Foreskin melanocyte (primary cell): ENCODE measurements at places on chromosomes 2 and 18.

DNA sequence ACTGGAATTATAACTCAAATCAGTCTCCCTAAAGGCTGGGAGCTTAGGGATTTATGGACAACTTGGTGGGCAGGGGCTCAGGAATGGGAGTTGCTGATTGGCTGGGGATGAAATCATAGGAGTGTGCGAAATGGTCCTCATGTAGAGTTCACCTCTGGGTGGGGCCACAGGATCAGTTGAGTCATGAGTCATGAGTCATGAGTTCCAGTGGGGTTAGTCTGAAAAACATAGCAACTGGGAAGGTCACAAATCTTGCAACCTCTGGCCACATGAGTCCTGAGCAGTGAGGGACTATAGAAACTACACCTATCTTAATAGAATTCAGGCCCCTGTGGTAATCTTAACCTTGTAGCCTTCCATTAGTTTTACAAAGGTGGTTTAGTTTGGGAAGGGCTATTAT, 383.3 kb downstream of the RBM43 start:
- DNase-seq: no peak

DNA sequence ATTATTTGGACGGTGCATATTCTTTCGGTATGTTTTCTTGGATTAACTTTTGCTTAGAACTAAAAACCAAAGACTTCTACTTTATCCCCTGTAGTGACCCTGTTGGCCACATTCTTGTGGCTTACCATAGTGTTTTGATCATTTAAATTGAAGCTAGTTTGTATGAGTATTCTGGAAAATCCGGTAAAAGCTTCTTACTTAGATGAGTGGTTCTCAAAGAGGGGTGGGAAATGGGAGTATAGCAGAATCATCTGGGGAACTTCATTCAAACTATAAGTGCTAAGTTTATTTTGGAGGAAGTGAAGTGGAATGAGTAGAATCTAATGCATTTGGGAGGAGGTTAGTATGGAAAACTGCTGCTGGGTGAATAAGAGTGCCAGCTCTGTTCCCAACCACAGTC, 3.8 kb downstream of the PPP1CB start:
- no peak for DNase-seq

DNA sequence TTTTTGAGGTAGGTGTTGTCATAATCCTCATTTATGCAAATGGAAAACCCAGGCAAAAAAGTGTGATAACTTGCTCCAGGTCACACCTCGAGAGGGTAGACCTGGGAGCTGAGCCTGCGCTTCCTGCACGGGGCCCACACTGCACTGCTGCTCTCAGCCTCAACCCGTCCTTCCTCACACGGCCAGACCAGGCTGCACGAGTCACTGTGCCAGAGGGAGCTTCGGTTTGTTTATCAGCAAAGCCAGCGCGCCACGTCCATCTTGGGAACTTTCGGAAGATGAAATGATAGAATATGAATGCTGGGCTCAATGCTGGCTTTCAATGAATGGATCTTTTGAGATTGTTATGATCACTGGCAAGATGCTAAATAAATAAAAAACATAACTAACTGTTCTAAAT, 14.4 kb downstream of the COPS9 start:
- no peak for DNase-seq

DNA sequence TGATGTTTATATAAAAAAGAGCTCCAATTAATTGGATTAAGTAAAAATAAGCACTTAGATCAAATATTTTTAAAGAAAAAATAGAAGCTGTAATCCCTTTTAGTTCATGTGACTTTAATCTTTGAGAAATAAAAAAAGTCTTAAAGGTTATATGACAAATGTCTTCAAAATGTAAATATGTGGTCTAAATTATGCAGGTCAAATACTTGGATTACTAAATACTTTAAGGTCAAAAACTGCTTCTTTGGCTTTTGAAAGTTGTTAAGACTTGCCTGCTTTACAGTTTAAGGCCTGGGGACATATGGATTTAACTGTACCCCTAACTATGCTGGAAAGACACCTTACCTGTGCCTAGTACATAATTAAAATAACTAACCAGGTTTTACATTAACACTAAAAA, 15.5 kb upstream of the PDK1 start:
- no peak for DNase-seq

- DNase-seq: no peak
These were observed 219.6 kb upstream of the EPAS1 start for GRCh38 chr2:46077522-46078107.

GRCh38 chr2:108553209-108553919, 19.1 kb downstream of the LIMS1 start:
- DNase-seq: no peak

DNA sequence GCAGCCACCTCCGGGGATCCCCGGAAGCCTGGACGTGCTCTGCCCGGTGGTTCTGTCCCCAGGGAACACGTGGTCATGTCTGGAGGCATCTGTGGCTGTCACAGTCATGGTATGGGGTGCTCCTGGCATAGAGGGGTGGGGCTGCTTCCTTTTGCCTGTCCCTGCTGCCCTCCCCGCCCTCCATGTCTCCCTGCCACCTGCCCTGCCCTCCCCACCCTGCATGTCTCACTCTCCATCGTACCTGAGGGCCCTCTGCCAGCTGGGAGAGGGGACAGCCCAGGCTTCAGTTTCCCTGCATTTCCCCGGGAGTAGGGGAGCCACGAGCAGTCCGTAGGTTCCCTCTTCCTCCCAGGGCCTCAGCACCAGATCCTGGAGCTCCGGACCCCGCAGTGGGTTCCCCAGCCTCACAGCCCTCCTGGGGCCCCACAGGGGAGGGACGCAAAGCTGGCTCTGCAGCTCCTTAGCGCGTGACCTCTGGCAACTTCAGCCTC, 90.0 kb upstream of the CTDP1 start:
- no peak for DNase-seq

- no peak for DNase-seq
These were observed 83.3 kb downstream of the ZCCHC2 start for GRCh38 chr18:62606106-62606505.

DNA sequence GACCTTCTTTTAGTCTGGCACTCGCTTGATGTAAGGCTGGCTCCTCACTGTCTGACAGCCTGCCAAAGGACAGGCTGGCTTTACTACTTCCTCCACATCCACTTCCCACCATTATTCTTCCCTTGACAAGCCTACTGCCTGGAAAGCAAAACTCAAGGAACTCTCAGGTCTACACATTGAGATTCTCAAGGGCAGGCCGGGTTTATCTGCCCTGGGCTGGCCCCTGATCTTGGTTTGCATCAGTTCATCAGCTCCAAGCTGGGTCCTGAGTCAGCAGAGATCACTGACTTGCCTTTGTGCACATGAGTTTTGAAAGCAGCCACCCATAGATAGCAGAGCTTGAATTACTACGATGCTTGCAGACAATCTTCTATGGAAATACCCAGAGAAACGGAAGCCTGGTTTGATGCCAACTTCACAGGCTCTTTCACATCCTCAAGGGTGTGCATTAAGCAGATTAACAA, 53.9 kb downstream of the KCTD18 start:
- DNase-seq: no peak

DNA sequence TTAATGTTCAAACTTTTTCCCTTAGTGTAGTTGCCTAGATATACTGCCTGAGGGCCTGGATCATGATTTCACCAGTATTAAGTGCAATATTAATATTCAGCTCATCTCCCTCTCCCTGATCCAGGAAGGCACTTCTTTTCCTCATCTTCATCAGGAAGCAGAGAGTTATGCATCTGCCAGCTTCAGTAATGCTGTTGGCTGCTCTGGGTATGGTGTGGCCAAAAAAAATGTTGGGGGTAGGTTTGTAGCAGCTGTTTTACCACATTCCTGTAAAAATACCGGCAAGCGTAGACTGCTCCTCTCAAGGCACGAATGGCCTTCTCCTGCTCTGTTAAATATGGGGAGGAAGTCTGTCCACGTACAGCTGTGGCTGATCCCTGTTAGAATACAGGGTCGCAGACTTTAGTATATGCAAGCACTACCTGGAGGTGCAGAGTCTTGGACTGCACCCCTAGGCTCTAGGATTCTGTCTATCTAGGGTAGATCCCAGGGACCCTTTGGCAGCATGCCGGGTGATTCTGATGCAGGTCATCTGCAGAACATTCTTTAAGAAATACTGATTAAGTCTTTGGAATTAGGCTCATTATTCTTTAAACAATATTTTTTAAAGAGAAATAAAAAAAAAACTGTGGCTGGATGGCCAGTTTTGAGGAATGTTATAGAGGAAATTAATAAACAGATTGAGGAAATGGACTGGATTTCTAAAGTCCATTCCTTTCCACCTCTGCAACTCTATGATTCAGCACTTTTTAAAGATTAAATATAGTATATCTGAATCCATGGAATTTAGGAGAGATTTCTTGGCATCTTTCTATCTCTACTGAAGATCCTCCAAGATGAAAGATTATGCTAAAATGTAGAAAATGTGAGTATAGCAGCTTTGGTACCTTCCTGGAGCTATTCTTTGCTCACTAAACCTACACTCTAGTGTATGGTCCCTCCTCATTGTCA, 21.0 kb upstream of the GLS start:
- no peak for DNase-seq

GRCh38 chr2:227404585-227405271, 17.0 kb upstream of the SCYGR1 start:
- DNase-seq: no peak
